Stimulated activated CD4-positive, alpha-beta T cell treated with anti-CD3 and anti-CD28 coated beads, Interleukin-1b, Interleukin-23, amount 100 ng/mL, for 4 hours (primary cell): ENCODE measurements at places on chromosomes 5 and 9.

GRCh38 chr5:93621327-93621798, 38.3 kb downstream of the NR2F1 start:
- DNase-seq, result no peak

DNA sequence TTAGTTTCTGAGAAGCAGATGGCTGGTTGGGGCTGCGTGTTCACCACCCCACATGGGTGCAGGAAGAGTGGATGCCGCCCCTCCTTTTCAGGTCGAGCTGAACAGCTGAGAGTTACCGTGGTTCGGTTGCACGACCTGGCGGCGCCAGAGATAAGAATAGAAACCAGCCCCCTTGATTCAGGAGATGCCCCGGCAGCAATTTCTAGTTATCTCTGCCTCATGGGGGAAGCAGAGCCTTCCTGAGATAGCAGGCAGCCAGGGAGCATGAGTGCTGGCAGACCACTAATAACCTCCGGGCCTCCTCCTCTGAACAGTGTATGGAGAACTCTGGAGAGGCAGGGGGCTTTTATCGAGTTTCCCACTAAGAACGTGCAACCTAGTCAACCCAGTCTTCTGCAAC, 177.8 kb downstream of the NSG2 start:
- DNase-seq, result no peak

DNA sequence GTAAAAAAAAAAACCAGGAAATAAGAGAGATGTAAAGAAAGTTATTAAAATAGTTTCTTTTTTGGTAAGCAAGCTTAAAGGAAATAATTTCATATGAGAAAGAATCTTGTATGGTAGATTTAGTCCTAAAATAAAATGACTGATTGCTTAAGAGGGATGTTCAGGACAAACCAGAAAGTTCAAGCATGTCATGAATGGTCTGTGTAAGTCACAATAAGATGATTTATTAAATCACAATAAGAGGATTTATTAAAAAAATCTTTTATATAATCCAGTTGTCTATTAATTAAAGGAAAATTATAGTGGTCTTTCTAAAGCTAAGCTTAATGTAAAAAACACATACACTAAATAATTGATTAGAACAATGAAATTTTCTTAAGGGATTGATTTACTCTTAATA, 91.8 kb upstream of the OR13F1 start:
- DNase-seq, result no peak

DNA sequence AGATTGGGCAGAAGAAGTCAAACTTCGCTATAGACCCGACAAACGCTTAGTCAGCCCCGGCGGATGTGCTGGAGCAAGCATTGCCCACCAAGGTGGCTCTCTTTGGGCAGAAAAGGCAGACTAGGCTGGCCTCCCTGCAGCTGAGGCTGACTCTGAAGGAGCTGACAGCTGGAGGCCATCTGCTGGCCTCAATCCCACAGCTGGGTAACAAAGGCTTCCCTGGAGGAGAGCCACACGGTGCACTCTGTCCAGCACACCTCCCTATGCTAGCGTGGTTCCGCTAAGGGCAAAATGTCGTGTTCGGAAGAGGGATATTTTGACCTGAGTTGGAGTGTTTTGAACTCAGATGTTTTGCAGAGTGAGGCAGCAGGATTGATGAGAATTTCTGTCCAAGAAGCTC, 103.5 kb upstream of the PTCH1 start:
- DNase-seq, result no peak

DNA sequence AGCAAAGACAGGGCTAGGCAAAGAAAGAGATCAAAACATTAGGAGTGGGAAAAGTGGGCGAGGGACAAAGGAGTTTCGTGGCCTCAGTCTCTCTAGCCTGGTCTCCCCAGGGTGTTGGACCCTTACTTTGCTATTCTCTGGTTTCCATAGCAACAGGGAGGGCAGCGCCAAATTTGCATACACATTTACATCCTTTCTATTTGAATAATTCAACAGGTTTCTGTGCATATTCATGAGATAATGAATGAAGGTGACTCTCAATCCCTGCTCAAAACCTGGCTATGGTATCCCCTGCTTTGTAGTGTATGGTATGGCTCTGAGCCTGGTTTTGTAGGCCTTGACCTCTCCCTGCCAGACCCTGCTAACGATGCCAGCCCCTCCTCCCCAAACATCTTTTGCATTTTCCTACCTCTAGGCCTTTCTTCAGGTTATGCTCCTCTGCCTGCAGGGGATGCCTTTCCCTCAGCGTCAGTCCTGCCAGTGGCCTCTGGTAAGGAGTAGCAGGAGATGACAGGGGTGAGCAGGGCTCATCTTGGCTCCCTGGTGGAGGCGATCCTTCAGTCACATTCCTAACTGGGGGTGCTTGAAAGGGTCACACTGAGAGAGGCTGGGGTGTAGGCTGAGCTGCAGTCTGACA, 9.8 kb downstream of the RPP25L start:
- DNase-seq, result no peak

DNA sequence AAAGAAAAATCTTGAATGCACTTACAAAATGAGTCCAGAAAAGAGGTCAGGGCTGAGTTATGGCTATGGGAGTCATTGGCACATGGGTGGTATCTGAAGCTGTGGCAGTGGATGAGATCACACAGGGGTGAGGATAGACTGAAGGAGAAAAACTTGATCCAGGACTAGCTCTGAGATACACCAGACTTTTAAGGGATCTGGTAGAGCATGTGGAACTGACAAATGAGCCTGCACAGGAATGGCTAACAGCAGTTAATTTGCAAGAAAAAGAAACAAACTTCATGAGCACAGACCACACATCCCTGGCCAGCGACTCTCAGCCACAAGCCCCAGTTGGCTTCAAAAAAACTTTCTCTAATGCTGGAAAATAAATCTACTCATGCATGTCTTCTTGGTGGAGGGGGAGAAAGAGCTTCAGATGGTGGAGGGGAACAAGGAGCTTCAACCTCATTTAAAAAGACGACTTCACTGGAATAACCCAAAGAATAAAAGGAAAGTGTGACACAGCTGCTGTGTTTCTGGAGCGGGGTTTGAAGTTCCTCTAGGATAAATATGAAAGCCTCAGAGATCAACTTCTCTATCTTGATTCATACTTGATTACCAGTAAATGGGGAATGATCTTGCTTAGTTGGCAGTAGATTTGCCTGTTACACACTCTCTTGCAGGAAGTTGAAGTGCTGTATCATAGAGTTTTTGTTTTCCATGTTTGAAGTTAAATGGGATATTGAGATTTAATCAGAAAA, 33.6 kb downstream of the TNFAIP8 start:
- no peak for DNase-seq

DNA sequence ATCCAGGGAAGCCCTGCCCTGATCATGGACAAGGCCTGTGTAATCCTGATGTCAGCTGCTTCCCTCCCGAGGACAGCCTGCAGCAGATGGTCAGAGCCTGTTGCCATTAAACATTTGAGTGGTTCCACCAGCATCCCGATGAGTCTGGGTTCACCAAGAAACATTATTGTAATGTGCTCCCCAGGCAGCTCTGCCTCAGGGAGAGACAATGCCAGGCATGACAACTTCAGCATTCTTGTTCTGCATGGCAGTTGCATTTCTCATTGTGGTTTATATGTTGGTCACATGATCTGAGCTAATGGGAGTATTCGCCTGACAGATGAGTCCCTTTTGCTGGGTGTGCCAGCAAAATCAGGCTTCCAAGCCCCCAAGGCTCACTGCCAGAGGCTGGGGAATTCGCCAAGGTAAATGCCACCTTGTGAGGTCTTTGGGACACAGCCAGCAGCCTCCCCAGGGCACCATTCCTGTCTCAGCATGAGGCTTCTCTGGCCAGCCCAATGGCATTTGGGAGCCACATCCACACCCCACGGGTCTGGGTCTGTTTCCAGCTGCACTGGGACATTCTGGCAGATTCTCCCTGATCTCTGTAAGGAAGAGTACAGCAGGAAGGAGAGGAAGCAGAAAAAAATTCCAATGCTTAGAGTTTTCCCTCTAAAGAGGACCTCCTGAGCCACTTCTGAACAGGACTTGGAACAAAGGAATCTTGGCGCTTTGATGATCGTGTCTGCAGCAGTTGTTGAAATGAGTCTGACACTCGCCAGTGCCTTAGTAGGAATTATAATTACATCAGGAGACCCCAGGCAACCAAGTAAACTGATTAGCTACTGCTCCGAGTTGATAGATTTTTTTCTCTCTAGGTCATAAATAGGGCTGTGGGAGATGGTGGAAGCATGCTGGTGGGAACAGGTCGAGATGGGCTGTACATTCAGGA, 18.7 kb downstream of the KCNIP1 start:
- no peak for DNase-seq

DNA sequence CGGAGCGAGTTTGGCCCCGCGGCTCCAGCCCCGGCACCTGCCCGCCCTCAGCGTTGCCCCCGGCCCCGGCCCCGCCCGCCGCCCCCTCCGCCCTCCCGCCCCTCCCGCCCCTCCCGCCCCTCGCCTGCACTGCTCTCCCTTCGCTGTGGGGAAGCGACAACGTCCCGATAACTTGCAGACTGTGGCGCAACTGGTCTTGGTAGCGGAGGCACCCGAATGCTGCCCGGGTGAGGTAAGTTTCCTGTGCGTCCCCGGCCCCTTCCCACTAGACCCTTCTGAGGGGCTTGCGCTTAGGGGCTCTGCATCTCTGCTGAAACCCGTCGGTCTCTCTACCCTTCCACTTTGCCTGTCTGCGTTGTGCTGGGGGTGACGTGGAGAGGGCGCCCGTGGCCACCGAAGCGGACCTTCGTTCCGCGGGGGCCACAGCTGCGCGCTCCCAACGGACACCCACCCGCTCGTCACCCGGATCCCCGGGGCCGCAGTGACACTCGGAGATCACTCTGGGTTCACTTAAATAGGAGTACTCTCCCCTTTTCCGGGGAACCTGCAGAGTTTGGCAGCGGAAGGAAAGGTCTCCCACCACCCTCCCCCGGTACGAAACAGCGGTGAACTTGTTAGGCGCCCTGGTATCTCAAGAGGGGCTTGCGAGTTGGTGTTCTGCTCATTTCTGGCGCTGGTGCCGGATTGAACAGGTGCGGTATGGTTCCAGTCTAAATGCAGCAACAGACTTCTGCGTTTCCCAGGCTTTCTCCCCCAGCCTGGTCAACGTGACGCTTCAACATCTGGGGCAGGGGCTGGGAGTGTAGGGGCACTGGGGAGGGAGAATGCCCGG, 707 bp downstream of the PIP5K1B start:
- no peak for DNase-seq

DNA sequence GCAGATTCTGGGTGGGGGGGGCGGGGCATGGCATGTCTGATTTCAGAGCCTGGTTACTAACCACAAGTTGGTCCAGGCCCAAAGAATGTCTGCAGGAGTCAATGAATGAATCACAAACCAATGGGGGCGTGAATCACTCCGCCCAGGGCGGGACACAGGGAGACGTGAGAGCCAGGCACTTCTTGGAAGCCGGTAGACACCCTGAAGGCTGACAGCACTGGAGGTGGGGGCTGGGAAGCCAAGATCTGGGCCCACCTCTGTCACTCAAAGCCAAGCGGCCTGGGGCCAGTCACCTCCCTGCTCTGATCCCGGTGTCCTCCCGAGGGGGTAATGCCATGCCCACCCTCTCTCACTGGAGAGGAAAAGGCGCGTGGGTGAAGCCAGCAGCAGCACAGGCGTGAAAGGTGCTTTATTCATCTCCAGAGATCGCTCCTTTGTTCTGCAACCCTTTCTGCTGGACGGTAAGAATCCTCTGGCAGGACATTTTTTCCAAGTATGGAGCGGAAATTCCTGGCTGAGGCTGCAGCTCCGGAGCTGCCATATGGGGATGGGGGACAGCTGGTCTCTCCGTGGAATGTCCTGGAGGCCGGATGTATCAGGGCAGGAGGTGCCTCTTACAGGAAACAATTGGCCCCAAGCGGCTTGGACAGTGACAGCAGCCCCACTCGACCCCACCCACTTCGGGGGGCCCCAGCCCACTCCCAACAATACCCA, 85.0 kb downstream of the STK10 start:
- DNase-seq, result no peak

- no peak for DNase-seq
Observed at GRCh38 chr5:54278979-54279717, 31.2 kb downstream of the ARL15 start.

DNA sequence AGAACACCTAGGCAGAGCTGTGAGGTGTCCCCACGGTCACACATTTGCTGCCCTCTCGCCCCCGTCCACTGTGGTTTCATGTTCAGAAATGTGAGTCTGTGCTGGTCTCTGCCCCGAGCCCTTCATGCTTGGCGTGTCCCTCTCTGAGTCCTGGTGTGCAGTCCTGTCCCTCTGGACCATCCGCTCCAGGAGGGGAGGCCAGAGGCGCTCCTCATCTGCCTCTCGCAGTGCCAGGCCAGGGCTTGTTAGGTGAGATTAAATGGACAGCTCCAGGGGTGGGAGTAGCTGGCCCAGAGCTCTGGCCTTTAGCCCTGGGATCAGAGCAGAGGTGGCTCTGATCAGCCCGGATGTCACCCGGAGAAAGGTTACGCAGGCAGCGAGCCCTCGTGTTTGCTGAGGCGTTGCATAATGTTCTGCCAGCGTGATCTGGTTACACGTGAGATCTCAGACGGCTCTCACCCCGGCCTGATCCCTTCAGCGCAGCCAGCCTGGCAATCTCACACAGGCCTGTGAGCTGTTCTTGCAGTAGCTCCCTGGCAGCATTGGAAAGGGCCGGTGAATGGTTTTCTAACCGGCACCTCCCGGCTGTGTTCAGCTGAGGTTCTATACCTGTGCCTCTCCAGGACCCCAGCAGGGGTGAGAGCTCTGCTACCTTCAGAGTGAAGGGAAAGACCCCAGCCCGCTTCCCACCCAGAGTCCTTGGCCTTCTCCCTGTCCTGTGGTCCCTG, 24.5 kb downstream of the PTGES2 start:
- DNase-seq, result no peak

DNA sequence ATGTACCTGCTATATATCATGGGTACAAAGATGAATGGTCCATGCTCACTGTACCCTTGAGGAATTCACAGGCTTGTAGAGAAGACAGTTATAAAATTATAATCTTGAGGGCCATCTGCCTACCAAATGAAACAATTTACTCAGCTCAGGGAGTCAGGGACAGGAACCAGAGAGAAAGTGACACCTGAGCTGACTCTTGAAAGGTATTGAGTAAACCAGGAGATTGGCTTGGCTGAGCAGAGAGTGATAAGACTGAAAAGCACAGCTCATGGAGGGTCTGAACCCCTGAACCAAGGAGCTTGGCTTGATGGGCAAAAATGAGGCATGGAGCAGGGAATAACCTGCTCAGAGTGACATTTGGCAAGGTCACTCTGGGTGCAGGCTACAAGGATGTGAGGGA, 147.3 kb downstream of the FAM114A2 start:
- DNase-seq, result no peak

DNA sequence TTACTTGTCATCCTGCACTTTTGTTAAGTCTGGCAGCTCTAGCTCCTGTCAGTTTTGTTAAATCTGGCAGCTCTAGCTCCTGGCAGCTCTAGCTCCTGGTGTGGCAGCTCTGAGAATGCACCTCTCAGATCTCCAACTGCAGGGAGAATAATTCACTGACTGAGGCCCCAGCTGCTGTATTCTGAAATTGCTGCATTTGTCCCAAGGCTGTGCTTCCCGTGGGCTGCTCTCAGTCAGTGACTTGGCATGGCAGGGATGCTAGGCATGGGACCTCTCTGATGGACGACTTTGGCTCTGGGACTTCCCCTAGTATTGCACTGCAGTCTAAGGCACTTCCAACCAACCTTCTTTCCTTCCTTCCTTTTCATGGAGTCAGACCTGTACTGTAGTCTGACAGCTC, 475.7 kb downstream of the CCDC171 start:
- DNase-seq, result no peak

- no peak for DNase-seq
Observed at GRCh38 chr9:115883467-115884329, 269.9 kb upstream of the PAPPA start.

- no peak for DNase-seq
Observed at GRCh38 chr5:6750142-6750840, 37.1 kb downstream of the TENT4A start.
